Glomerular endothelial cell (primary cell): ENCODE measurements at places on chromosomes 13 and 19.
A peak's percentile ranks its signal among the peaks of the same experiment; 100 is the strongest.

GRCh38 chr19:51079481-51080110 lies 3.1 kb downstream of the KLK14 start:
- no peak for DNase-seq

- DNase-seq = no peak
Observed at GRCh38 chr13:104382951-104383350, 1316.7 kb upstream of the SLC10A2 start.

DNA sequence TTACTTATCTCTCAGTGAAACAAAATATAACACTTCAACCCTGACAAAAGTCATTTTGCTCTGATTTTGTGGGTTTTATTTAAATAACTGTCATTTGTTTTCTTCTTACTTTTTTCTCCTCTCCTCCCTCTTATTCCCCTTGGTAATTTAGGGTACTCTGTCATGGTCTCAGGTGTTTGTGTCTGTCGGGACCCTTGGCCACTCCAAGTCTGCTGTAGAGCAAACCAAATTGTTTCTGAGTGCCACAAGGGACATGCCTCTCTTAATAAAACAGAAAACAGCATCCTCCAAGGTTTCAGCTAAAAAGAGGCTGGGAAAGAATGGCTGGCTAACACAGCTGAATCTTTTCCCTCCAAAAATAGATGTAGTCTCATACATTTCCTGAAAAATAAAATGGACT lies 573.1 kb upstream of the KLF12 start:
- DNase-seq = no peak

- DNase-seq = no peak
Observed at GRCh38 chr13:73602295-73602694, 531.9 kb downstream of the KLF12 start.

DNA sequence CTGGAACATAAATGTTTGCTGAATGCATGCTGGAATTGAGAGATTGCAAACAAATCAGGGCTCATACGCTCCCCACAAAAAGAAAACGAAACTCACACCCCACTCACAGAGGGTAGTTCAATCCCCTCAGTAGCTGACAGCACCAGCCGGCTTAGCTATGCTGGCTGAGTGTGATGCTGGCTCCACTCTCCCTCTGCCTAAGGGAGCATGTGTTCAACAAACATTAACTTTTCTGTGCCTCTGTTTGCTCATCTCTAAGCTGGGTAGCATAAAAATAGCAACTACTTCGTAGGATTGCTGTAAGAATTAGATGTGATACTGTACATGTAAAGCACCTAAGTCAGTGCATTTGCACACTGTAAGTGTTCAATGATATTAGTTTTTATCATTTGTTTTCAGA lies 282.6 kb downstream of the FOXO1 start:
- no peak for DNase-seq

- DNase-seq = no peak
Observed at GRCh38 chr19:32908641-32909190, 39.1 kb upstream of the SLC7A9 start.

- DNase-seq = no peak
Observed at GRCh38 chr19:279231-279630, 12.0 kb downstream of the PLPP2 start.

DNA sequence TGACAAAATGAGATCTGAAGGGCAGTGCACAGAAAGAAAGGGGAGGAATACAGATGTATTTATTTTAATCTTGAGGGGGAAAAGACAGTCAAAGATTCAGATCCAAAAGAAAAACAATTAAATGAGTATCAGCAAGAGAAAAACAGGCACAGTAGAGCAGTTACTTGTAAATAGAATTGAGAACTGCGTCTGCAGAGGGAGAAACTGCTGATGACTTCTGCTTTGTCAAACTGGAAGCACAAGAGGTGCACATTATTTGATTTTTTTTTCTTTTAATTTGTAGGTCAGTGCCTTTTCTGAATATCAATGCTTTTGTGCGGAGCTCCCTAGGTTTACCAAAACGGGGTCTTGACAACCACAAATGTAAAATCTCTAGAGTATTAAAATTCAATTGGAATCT lies 37.3 kb downstream of the EFNB2 start:
- no peak for DNase-seq

- no peak for DNase-seq
Observed at GRCh38 chr13:26927511-26927910, 166.9 kb upstream of the GPR12 start.

DNA sequence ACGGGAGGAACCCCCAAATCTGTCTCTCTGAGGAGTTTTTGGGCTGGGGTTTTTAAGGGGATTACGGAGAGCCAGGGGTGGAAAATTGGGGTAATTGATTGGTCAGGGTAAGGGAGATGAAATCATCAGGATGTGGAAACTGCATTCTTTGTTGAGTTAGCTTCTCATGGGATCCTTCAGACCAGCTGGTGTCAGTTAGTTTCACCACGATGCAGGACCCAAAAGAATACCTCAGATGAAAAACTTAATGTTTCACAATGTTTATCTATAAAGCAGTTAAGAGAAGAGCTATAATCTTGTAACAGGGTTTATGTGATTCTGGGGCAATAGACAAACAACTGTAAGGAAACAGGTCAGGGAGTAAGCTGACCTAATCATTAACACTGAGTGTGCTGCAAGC lies 230.8 kb downstream of the POU4F1 start:
- no peak for DNase-seq

GRCh38 chr13:109734002-109734785 lies 52.2 kb downstream of the IRS2 start:
- DNase-seq = no peak

DNA sequence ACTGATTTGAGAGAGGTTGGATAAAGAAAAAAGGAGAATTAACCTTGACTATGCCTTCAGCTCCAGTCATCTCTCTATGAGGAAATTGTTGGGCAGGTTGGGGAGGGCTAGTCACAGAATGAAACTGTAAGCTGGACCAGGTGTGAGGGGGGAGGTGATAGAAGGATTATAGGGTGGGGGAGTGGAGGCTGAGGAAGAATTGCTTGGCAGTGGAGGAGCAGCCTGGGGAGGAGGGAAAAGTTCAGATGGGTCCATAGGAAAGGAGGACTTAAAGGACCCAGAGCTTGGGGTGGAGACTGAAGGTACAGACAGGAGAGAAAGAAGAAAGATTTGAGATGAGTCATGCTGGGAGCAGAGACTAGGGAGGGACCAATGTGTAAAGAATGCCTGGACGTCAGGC lies 8.2 kb upstream of the ZNF431 start:
- no peak for DNase-seq

GRCh38 chr13:82803341-82803740 lies 1078.9 kb downstream of the SLITRK1 start:
- DNase-seq = no peak

- DNase-seq = no peak
Observed at GRCh38 chr19:19597809-19598306, 20.6 kb downstream of the PBX4 start.

GRCh38 chr13:25469169-25469525 lies 97.4 kb downstream of the ATP8A2 start:
- DNase-seq = no peak

GRCh38 chr13:76336889-76337844 lies 549.0 kb downstream of the KCTD12 start:
- DNase-seq = no peak

GRCh38 chr19:55253842-55254624 lies 4.8 kb downstream of the PPP6R1 start:
- DNase-seq = no peak

DNA sequence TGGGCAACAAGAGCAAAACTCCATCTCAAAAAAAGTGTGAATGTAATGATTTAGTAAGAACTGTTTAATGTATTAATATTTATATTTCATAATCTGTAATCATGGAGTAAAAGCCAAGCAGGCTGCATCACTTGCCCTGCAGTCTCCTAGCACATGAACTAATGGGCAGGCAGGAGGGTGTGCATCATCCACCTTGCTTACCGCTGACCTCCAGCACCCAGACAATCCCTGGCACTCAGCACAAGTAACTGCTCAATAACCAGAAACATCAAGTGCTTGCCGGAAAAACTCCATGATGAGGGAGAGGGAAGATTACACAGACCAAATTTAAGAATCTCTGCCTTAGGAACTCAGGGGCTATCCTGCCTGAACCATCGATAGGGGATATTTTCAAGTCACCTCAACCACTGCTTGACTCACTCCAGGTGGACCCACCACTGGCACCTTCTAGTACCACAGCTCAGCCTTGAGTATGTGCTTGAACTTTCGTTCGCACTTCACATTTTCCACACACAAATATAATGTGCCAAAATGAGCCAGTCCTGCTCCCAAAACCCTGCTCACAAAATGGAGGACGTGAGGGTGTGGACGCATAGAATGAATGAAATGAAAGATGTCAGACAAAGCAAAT lies 18.6 kb downstream of the BRD4 start:
- DNase-seq = no peak

- DNase-seq = no peak
Observed at GRCh38 chr13:99370481-99371275, 63.5 kb upstream of the GPR183 start.

DNA sequence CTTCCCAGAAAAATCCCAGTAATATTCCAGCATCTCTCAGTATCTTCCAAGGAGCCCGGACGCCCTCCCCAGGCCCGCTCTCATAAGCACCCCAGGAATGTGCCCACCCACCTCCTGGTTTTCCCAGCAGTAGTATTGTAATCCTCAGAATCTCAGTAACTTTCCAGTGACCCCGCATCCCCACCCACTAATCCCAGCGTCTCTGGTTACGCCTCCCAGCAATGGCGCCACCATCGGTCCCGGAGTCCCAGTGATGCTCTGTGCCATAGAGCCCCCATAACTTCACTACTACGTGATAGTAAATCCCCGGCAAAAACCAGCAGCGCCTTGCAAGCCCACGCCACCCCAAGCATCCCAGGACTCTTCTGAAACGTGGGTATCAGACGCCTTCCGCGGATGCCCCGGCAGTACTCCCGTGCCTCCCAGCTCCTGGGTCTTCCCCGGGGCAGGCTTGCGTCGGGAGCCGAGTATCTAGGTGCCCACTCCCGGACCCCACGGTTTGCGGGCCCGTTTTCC lies 928 bp upstream of the PNPLA6 start:
- DNase-seq = peak; percentile 37

DNA sequence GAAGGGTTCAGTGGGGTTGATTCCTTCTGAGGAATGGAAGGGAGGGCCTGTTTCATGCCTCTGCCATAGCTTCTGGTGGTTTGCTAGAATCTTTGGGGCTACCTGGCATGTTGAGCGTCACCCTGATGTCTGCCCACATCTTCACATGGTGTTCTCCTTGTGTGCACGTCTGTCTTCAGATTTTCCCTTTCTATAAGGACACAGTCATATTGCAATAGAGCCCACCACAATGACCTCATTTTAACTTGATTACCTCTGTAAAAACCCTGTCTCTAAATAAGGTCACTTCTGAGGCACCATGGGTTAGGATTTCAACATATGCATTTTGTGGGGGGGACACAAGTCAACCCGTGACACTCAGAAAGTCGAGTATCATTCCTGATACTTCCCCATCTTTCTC lies 257.9 kb downstream of the COG6 start:
- no peak for DNase-seq

GRCh38 chr13:109669956-109670355 lies 116.4 kb downstream of the IRS2 start:
- DNase-seq = no peak

DNA sequence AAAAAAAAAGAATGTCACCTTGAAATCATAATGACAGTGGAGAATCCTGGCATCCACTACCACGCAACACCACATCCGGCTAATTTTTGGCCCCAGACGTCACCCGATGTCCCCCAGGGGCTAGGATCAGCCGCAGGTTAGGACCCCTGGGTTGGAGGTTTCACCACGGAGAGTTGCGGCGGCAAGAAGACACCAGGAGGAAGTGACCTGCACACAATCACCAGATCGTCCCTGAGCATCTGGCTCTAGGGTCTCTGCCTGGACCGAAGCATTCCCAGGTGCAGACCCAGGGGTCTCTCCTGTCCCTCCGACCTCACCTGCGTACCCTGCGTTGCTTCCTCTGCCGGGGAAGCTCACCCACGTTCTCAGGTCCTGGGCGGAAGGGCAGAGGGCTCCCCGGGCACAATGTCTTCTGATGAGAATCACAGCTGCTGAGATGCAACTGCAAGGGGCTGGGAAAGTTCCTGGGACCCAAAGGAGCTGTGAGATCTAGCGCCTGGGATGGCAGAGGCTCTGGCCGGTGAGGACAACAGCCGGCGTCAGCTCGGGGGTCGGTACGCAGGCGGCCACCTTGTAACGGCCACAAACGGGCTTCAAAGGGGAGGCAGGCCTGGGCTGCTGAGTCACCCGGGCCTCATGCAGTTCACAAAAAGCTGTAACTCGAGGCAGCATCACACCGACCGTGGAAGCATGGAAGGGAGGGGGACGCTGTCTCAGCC lies 111.2 kb downstream of the GADD45B start:
- no peak for DNase-seq
